ENCODE measurements at places on chromosomes 4 and X.

GRCh38 chrX:72715546-72715945, 1.4 kb upstream of the PHKA1 start:
- DNase-seq = no peak

DNA sequence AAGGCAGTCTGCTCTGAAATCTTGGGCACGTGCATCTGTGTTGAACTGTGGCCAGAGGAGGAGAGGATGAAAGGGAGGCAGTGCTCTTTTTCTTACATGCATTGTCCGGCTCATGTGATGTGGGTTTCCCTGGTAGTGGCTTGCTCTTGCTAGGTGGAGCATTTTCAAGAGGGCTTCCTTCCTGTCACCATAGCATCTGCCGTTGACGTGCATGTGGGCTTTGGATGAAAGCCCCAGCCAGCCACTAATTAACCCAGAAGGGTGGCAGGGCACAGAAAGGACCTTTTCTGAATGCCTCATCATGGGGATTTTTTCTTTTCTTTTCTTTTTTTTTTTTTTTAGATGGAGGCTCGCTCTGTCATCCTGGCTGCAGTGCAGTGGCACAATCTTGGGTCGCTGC, 121.3 kb downstream of the GPR143 start:
- peak; percentile 80 for DNase-seq

DNA sequence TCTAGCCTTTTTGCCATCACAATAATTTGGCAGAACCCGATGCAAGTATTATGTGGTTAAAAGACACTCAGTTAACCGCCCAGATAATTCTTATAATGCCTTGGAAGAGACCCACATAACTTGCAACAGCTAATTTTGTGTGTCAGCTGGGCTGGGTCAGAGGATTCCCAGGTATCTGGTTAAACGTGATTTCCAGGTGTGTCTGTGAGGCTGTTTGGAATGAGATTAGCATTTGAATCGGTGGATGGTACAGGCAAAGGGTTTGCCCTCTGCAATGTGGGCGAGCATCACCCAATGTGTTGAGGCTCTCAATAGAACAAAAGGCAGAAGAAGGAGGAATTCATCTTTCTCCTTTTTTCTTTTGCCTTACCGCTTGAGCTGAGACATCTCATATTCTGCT, 314.2 kb upstream of the PUDP start:
- no peak for DNase-seq

DNA sequence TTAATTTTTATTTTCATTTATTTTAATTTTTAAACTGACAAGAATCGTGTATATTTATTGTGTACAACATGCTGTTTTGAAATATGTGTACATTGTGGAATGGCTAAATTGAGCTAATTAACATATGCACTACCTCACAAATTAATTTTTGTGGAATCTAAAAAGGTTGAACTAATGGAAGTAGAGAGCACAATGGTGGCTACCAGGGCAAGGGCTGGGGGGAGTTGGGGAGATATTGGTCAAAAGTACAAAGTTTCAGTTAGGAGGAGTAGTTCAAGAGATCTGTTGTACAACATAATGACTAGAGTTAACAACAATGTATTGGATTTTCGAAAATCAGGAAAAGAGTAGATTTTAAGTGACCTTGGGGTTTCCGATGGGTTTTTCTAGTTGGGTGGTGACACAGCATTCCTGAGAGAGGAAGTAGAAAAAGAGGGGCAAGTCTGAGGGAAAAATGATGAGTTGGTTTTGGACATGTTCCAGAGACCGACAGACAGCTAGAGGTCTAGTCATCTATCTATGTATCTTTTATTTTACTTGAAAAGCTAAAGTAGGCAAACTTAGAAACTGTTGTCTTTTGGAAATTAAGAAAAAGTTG, 23.2 kb downstream of the APOO start:
- no peak for DNase-seq

DNA sequence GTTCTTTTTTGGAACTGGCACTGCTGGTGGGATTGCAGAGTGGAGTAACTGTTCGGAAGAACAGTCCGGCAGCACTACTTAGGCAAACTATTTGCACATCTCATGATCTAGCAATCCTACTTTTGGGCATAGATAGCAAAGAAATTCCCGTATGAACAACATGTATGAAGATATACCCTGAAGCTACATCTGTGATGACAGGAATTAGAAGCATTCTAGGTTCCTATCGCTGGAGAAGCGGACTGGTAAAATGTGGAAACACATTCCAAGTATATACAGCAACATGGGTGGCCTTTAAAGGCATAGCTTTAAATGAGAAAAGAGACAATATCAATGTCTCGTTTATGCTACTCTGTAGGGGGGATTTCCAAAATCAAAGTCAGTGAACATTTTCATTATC, 3.1 kb downstream of the DCAF16 start:
- DNase-seq = no peak

All from CD4-positive, CD25-positive, alpha-beta regulatory T cell (primary cell).